Activated CD8-positive, alpha-beta memory T cell treated with anti-CD3 and anti-CD28 coated beads, Interleukin-2, amount 50 U/mL, for 4 hours (primary cell): ENCODE measurements at places on chromosomes 6 and 20.
A peak's percentile ranks its signal among the peaks of the same experiment; 100 is the strongest.

GRCh38 chr20:19423900-19424620 is 211.6 kb downstream of the SLC24A3 start:
- no peak for DNase-seq

- no peak for DNase-seq
Measured at GRCh38 chr20:21002486-21002885, 103.7 kb downstream of the LINC00237 start.

GRCh38 chr20:14232650-14233049 is 104.8 kb downstream of the FLRT3 start:
- DNase-seq = no peak

- DNase-seq = no peak
Measured at GRCh38 chr6:47276377-47276776, 33.3 kb downstream of the TNFRSF21 start.

- no peak for DNase-seq
Measured at GRCh38 chr6:6998194-6998569, 109.6 kb upstream of the RREB1 start.

GRCh38 chr6:128723667-128724066 is 159.3 kb upstream of the LAMA2 start:
- no peak for DNase-seq

DNA sequence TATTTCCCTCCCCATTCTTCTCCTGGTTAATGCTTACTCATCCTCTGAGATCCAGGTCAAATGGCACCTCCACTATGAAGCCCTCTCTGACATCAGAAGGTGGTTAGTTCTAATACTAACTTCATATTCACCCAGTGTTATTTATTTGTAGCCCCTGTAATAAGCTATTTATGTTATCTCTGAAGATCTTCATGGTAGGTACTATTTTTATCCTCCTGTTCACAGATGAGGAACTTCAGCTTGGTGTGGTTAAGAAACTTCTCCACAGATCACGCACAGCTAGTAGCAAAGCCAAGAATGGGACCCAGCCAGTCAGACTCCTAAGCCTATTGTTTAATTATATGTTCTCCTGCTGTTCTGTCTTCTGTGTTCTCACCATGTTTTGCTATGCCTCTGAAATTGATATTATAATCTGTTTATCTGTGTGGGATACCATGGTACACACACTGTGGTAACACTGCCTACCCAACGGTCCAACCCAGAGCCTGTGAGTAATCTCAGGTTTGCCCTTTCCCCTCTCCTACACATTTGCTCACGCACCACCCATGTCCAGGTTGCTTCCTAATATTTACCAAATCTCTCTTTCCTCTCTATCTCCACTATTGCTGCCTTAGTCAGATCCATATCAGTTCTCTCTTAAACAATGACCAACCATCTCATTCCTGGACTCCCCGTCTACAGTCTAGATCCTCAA is 98.4 kb downstream of the IPCEF1 start:
- DNase-seq = no peak

- DNase-seq = no peak
Measured at GRCh38 chr6:75349262-75349984, 64.8 kb upstream of the TMEM30A start.

DNA sequence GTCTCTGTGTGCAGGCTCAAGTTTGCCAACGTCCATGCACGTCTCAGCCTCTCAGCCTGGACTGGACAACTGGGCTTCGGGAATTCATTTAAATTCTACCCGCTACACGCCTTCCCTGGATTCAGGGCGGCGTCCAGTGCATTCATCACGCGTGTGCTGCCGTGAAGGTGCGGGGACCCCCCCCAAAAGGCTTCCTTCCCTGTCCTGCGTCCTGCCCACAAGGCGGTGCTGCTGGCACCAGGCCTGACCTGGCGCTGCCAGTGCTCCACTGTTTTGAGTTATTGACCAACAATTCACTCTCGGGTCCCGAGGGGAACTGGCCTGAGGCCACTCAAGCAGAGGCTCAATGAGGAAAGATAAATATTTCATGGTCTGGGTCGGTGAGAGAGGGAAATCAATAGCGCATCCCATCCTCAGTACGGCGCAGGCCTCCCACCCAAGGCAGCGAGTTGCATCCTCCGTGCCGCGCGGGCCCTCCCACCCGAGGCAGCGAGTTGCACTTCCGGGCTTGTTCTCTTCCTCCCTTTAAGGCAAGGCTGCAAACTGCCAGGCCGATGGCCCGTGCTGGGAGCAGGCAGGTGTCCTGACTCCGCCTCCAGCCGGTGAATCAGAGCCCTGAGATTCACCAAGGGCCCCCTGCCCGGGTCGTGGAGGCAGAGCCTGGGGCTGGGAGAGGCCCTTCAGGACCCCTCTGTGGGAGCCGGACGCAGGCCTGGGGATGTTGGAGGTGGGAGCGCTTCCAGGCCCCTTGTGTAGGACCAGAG is 22.8 kb upstream of the BHLHE23 start:
- DNase-seq = no peak

GRCh38 chr6:24494821-24495795 is at the start of gene ALDH5A1:
ALDH5A1 (plus strand) TSS chr6:24494969; CDS start chr6:24494997, 28 bp downstream.
- DNase-seq = peak; percentile 87

- no peak for DNase-seq
Measured at GRCh38 chr6:62265906-62266525, 20.0 kb downstream of the KHDRBS2 start.

GRCh38 chr20:45209924-45210323 is 3.1 kb downstream of the SEMG1 start:
- DNase-seq = no peak

- DNase-seq = no peak
Measured at GRCh38 chr6:33779290-33779689, 9.6 kb downstream of the LEMD2 start.

GRCh38 chr20:23122796-23123655 is 36.9 kb upstream of the CD93 start:
- peak; percentile 0 for DNase-seq

- DNase-seq = no peak
Measured at GRCh38 chr20:53321596-53321995, 272.0 kb downstream of the ZNF217 start.

DNA sequence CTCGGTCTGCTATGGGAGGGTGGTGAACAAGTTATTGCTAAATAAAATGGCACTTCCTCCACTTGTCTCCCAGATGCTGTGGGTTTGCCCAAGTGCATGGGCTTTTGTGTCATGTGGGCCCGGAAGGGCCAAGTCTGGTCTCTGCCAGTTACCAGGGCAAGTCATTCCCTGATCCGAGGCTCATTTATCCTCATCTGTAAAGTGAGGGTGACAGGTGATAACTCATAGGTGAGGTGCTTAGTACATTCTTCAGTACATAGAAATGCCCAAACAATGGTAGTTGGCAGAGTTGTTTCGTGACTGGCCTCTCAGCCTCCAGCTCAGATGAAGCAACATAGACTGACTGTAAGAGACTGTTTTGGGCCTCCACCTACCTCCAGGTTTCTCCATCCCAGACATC is 2.0 kb upstream of the MUCL3 start:
- no peak for DNase-seq

- DNase-seq = no peak
Measured at GRCh38 chr6:62089781-62090180, 196.2 kb downstream of the KHDRBS2 start.

GRCh38 chr6:112488238-112488637 is 141.1 kb downstream of the RFPL4B start:
- no peak for DNase-seq

- peak; percentile 50 for DNase-seq
Measured at GRCh38 chr6:166957087-166957804, 896 bp upstream of the RNASET2 start.

DNA sequence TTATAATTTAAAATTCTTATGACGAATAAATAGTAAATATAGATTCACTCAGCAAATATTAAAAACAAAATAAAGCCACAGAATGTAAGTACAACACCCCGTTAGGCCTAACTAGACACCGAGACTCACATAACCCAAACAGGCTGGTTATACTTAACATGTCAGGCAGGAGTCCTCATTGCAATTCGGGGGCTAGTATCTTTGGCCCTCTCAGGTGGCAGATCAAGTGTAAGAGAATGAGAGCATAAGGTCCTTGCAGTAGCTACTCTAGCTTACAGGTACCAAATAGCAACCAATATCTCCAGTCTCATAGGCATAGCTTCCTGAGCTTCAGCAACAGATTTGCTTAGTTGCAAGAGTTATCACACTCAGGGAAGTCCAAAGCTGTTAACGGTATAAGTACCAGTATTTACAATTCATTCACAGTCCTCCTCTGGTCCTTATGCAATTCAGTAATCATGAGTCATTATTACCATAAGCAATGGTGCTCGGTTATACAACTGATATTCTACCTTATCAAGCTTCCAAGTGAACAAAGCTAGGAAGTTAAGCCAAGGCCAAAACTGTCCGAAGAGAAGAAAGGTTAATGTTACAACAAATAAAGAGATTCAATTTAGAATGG is 20.1 kb downstream of the REV3L start:
- no peak for DNase-seq

GRCh38 chr6:150254770-150255169 is 111.9 kb downstream of the PPP1R14C start:
- no peak for DNase-seq

DNA sequence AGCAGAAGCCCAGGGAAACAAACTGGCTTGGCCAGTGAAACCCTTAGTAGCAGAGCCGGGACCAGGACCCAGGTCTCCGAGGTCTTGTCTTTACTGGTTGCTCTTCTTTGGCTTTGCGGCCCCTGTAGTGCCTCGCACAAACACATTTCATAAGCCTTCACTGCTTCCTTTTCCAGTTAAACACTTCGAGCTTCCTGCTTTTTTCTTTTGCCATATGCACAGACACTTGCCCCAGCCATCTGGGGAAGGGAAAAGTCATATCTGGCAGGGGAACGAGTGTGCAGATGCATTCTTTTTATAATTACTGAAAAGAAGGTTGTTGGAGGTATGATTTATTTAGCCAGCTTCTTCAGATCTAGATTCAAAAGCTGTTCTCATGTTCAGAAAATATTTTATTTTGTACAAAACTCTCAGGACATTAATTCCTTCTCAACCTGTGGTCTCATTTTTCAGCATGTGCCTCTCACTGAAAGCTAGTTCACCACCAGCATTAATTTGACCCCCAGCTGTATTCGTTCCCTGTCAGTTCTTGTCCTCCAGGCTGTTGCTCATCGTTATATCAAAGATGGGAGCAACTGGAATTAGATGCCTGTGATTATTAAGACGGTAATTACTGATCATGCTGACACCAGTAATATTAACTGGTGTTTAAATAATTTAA is 19.2 kb downstream of the KLHL32 start:
- no peak for DNase-seq

GRCh38 chr6:106118835-106119431 is 32.8 kb downstream of the PRDM1 start:
- no peak for DNase-seq

DNA sequence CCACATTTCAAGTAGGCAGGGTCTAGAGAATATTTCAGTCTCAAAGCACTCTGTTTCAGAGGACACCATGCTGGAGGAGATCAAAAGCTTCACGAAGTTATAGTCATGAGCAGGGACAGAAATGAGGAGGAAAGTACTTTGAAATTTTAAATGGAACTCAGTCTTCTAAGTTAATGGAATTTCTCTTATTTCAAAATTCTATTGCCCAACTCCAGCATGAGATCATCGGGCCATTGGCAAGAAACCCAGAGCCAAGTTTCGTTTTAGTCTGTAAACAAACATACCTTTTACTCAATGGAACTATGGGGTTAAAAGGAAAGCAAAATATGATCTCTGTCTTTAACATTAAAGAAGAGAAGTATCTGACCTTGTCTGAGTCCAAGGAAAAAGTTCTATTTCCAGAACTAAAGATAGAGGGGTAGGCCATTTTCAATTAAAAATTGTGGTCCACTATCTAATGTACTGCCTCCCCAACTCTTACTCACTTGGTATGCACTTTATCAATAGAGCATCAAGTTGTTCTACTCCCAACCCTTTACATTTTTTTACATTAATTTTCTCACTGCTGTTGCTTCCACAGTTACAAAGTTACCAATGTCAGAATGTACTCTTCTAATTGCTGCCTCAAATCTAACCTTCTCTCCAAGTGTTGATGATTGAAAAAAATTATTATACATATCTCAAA is 235.3 kb upstream of the NRSN1 start:
- DNase-seq = no peak

DNA sequence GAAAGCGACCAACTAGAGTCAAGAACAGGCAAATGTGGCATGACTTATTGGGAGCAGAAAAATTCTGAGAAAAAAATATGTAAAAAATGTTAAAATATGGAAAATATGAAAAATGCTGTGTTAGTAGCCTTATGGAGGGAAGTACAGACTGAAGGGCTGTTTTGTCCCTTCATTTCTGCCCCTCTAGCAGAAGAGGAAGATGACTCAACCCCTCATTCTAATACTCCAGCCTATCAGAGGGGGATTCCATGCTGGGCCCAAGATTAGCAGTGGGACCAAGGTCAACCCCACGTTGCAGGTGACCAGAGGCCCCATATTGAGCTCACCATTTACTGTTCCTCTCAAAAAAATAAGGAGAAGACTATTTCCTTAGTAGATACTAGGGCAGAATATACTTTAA is 8.4 kb downstream of the MUC21 start:
- DNase-seq = no peak

- DNase-seq = no peak
Measured at GRCh38 chr6:93819189-93819588, 399.8 kb upstream of the EPHA7 start.

DNA sequence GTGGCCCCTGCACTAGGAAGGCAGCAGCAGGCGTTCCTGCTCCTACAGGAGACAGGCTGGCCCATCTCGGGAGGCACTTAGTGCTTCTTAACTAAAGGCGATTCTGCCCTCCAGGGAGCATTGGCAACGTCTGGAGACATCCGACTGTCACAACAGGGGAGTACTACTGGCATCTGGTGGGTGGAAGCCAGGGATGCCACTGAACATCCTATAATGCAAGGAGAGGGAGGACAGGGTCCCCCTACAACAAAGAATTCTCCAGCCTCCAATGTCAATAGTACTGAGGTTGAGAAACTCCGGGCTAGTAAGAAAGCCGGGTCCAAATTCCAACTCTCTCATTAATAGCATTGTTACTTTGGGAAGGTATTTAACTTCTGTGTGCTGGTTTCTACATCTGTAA is 119.4 kb upstream of the ARMC2 start:
- no peak for DNase-seq

GRCh38 chr6:1215023-1215422 is 96.9 kb upstream of the FOXQ1 start:
- no peak for DNase-seq

DNA sequence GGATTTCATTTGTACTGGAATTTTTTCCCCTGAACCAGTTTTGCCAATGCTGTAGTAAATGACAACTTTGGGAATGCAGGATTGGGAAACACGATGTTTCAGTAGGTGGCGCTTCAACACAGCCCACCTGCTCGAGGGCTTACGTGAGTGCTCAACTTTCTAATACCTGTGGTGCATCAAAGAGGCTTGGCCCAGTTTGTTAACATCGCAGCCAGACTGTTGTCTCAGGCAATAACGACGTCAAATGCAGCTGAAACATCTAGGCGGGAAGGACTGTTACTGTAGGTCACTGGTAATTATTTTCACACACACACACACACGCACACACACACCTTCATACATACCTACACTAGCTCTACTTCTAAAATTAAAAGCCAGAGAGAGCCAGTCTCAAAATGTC is 815.5 kb upstream of the SLC35B3 start:
- no peak for DNase-seq
